ENCODE measurements at places on chromosomes 5 and 9.

DNA sequence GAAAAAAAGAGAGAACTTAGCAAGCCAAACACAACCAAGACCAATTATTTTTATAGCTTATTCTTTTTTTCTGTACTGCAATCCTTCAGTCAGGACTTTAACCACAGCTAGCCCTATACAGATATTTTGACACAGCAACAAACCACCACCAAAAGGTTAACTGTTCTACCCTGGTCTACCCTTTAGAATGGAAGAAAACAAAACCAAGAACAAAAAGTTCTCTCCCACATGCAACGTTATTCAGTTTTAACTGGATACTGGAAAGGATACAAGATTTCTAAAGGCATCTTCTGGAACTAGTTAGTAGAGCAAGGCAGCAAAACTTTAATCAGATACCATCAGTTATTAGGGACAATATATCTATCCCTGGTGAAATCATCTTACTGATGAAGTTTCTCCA lies 32.6 kb downstream of the ECPAS start:
- no peak for DNase-seq

GRCh38 chr9:85212209-85212608 lies 529.5 kb downstream of the AGTPBP1 start:
- no peak for DNase-seq

DNA sequence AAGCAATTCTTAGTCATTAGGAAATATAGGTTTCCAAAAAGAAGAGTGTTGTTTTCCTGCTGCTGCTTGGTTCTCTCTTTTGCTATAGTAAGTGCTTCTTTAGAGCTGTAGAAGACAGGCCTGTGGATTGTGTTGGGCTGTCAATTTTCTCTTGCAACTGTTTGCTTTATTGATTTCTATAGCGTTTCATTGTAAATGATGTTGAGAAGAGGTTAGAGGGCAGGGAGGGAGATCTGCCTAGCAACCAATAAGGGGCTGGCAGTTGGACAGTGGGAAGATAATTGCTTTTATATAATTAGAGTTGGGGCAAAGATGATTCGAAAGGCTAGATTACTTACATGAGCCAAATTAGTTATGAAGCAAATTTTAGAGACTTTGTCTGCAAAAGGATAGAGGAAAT lies 11.1 kb downstream of the UNC13B start:
- no peak for DNase-seq

GRCh38 chr5:133618141-133618540 lies 5.8 kb upstream of the FSTL4 start:
- no peak for DNase-seq

- no peak for DNase-seq
Measured at GRCh38 chr9:88178641-88179040, 40.4 kb upstream of the SPATA31C2 start.

DNA sequence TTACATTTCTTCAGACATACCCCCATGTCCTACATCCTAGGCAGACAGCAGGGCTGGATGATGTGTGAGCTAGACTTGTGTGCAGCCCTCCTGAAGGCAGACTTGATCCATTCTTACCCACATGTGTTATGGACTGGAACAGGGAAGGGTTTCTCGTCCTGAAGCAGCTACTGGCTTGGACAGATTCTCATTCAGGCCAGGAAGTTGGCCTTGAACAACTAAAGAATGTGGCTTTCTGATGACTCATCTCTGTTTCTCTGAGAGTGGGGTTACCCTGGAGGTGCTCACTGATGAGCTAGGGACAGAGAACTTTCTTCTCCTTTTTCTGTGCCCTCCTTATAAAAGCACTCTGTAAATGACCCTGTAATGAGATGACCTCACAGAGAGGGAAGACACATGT lies 246.5 kb downstream of the PCSK5 start:
- DNase-seq = no peak

DNA sequence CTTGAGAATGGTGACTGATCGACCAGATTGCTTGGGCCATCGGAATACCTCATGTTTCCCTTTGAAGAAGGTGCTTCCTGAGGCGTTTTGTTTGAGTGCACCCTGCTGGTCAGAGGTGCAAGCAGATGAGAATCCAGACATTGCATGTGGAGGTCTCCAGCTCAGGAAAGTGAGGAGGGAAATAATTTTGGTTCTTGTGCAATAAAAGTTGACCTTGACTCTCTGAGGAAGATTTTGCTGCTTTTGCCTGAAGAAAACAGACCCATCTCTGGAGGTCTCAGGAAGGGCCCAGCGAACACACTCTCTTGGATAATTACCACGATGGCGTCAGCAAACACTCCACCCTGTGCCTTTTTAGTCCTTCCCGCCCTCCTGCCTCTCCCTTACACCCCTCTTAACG lies 69.7 kb downstream of the GRAMD2B start:
- no peak for DNase-seq

- DNase-seq = no peak
Measured at GRCh38 chr5:168978015-168978414, 322.9 kb downstream of the SLIT3 start.

- no peak for DNase-seq
Measured at GRCh38 chr5:89556215-89556913, 673.4 kb upstream of the MEF2C start.

Data from activated naive CD4-positive, alpha-beta T cell (primary cell).